ENCODE measurements at places on chromosomes 1 and 21.

GRCh38 chr1:151563376-151563775 is 23.3 kb downstream of the TUFT1 start:
- DNase-seq = no peak

- no peak for DNase-seq
Observed at GRCh38 chr1:204751883-204752687, 66.5 kb upstream of the LRRN2 start.

GRCh38 chr1:230768903-230769570 is 21.8 kb downstream of the CAPN9 start:
- no peak for DNase-seq

GRCh38 chr1:112706505-112707220 is at the start of gene RHOC:
Gene RHOC, minus strand, starts transcription at chr1:112707127. Its CDS starts 3,328 bp downstream, at chr1:112703799.
- no peak for DNase-seq

DNA sequence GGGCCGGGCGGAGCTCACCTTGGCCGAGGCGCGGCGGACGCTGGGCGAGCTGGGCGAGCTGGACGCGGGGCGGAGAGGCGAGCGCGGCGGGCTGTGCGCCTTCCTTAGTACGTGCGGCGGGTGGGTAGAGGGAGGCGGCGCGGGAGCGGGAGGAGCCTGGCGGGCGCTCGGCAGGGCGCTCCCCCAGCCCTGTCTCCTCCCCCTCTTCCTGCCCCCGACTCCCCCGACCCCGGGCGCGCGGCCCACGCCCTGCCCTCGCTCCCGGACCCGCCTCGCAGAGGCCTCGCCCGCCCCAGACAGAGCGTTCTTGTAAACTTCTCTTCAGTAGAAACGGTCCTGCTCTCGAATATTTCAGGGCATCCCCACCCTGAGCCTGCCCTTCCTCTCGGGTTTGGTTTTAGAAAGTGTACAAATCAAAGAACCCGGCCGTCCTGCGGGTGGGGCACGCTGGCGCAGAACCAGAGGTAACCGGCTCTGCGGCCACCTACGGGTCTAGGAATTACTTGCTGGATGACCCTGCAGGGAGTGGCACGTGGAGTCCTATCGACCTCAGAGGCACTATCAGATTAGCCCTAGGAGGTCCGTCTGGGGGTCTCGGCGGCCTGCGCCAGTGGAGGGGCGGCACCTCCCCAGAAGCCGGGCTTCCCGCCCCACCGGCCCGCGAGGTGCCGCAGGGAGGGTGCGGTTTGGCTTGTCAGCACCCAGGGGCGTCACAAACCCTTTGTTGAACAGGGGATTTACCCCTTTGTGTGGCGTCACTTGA is at the start of gene S100A10:
S100A10 (minus strand) TSS at position 126 of the 763 bp plus-strand sequence. CDS start 7,629 bp downstream, outside the sequence.
- DNase-seq = peak; percentile 64

All from stimulated activated CD4-positive, alpha-beta T cell treated with anti-CD3 and anti-CD28 coated beads, Interleukin-1b, Interleukin-23, amount 100 ng/mL, for 48 hours (primary cell).